ENCODE measurements at places on chromosomes 4 and X.

- DNase-seq, result no peak
These were observed 55.9 kb downstream of the CPLX1 start for GRCh38 chr4:770022-770421.

GRCh38 chrX:79412972-79413371 is 45.8 kb upstream of the ITM2A start:
- no peak for DNase-seq

DNA sequence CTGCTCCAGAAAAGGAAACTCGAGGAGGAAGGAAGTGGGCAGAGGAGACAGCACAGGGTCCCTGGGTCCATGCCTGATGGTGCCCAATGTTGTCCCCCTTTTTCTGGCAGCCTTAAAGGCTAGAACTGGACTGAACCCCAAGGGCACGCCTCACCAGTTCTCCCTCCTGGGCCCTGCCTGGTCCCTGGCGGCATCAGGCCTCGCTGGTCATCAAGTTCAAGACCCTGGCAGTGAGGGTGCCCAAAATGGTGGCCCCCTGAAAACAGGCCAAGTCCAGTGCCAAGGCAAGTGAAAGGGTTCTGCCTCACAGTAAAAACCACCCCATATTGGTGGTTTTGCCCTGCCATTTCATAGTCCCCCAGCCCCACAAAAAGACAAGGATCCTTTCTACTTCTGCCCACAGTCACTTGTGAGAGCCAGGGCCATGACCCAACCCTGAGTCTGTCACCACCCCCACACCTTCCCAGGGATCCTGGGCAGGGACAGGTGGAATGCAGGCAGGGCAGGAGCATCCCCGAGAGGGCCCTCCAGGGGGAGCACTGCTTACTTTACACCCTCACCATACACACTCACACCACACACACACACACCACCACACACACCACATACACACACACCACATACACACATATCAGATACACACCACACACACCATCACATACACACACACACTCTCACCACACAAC is 107.6 kb downstream of the DCTD start:
- no peak for DNase-seq

GRCh38 chr4:173039617-173040577 is 128.7 kb upstream of the GALNT7 start:
- peak; percentile 36 for DNase-seq

DNA sequence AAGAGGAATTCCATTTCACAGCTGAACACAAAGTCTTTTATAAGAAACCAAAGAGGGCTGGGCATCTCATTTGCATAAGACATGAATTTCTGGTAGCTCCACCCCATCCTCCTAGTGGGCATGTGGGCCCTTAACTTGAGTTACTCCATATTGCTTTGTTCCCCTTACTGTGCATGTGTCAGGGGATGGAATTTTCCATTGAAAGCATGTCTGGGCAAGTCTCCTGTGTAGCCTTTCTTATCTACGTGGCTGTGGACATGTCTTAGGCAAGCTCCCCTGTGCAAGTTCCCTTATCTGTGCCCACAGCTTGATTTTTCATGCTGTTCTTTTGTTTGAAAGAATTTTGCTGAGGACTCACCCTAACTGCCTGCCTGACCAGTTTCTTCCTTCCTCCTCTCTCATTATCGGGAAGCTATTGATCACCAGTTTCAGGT is 123.5 kb upstream of the JADE1 start:
- DNase-seq, result no peak
